ENCODE measurements at places on chromosomes 3 and 15. TPM values are rescaled to one million over a fixed set of nuclear protein-coding genes. Genes with fewer than 3 reads are reported as not detected.

The SNTN gene
- not detected for polyA plus RNA-seq

The HDC gene
- polyA plus RNA-seq: not detected

The MASP1 gene
- polyA plus RNA-seq: not detected

The RAB7A gene
- 175 TPM for polyA plus RNA-seq

The SMAD6 gene
- polyA plus RNA-seq: not detected

The EPHB1 gene
- 1.2 TPM for polyA plus RNA-seq

The C3orf85 gene
- polyA plus RNA-seq: not detected

DNA sequence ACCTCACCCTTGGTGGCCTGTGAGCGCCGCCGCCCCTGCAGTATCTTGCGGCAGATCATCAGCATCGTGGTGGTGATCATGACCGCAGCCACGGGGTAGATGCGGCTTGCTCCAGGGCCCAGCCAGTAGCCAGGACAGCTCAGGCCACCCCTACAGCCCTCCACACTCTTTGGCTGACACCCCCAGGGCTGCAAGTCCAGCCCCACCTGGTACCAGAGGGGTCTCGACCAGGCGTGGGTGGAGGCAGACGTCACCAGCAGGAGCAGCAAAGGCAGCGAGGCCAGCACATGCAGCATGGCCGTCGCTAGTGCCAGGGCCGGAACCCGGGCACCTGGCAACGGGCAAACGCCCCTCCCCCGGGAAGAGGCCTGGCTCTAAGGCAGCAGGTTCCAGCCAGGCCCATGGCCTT, at the start of gene TMEM89:
TSS of gene TMEM89 (minus strand) at position 309 of the 409 bp plus-strand sequence. CDS start at position 296, 13 bp downstream.
- DNase-seq: no peak

DNA sequence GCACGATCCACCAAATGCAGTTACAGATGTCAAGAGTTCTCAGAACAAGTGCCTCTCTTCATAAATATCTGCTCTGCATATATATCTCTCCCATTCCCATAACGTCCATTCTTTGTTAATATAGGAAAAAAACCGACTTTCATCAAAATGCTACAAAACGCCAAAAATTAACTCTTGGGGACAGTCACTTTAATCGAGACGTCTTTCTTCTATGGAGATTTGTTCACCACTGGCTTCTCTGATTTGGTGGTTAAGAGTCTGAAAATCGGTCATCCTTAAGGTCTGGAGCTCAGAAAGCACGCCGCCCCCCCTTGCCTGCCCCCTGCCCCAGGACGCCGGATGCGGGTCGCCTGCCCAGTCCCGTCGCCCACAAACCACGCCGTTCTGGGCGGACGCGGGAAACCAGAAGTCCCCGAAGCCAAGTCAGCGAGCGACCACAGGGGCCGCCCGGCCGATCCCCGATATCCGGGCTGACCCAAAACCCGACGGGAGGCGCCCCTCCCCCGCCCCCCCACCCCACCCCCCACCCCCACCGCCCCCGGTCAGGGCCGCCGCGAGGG, 252.7 kb downstream of the TJP1 start:
- DNase-seq: no peak

GRCh38 chr3:97721446-97721845, 43.1 kb upstream of the ARL6 start:
- no peak for DNase-seq

DNA sequence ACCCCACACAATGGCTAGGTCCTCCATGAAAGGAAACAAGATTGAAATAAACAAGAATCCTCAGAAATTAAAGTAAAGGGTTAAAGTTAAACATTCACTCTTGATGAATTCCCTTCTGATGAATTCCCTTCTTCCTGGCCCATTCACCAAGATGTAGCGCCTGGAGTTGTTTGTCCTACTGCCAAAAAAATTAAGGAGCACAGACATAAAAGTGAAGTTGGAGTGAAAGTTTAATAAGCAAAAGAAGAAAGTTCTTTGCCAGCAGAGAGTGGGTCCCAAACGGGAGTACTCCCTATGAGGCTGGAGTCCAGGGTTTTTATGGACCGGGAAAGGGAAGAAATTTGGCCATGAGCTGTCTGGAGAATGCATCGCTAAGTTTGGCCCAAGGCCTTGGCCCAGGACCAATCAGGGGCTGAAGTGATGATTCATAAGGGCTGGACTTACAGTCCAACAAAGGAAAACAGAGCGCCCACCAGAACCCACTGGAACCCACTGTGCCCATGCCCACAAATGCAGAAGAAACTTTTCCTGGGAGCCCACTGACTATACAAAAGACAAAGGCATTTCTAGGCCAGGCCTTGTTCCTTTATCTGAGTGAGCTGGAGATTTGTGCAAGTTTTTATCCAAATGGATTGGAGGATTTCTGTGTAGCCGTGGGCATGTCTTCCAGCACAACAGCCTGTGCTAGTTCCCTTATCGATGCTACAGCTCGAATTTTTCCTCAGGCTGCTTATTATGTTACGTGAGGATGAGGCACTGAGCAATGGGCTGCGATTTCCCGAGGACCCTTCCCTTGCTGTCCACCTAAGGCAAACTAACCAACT, 1561.6 kb downstream of the OTOL1 start:
- DNase-seq: no peak

GRCh38 chr3:33006571-33007286, 55.3 kb downstream of the CCR4 start:
- DNase-seq: no peak

DNA sequence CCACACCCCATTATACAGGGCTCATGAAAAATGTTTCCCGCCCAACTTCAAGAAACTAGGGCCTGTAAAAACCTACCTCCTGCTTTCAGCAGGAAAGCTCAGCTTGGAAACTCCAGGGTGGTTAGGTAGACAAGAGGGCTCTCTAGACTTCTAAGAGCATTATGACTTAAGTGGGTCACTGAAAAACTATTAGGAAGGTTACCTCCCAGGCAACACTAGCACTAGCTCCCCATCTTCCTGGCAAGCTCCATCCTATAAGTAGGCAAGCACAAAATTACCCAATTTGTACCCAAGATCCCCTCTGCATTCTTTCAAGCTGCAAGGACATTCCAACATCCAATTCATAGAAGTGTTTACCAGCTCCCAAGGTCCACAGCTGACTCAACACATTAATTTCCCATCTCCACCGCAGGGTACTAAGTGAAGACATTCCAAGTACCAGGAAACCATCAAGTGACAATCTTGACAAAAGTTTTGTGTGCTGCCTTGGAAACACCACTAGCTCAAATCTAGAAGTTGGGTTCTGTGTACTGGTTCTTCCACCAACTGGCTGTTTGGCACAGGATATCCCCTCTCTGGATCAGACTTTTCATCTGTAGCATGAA, 46.9 kb downstream of the WNT5A start:
- DNase-seq: no peak

- DNase-seq: no peak
Measured at GRCh38 chr15:39269352-39269751, 311.5 kb upstream of the THBS1 start.

DNA sequence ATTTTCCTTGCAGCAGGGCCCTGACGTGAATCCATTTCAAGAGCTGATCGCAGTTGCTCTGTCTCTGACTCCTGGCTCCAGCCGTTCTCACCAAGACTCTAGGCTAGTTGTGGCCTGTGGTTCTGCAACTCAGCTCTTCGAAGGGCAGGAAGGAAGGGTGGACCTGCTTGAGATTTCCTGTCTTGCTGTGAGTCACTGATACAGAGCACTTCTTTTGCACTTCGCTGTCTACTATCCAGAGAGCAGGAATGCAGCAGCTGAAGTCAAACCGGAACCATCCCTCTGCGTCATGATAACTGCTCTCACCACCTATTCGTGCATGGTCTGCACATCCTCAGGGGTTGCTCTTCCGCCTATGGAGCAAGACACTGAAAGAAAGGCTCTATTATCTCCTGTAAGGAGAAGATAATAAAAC, 59.7 kb downstream of the RAP2B start:
- DNase-seq: peak; percentile 31

DNA sequence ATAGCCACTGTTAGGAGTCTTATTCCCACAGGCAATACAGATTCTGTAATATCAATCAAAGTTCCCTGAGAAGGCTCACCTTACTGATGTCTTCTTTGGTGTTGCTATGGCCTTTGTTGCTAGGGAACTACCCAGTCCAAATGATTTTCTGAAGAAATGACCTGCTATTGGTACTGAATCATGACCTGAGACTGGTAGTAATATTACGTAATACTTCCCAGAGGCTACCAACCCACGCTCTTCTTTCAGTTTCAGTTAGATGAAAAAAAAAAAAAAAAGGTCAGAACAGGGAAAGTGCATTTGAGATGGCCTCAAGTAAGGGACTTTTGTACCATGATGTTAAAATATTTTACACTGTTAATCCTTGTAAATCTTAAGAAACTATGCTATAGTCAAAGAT, 1092.5 kb upstream of the EPHA6 start:
- DNase-seq: no peak

- no peak for DNase-seq
Measured at GRCh38 chr3:147404000-147404799, 2.1 kb downstream of the ZIC4 start.

- no peak for DNase-seq
Measured at GRCh38 chr3:65230261-65231139, 542.7 kb upstream of the ADAMTS9 start.

DNA sequence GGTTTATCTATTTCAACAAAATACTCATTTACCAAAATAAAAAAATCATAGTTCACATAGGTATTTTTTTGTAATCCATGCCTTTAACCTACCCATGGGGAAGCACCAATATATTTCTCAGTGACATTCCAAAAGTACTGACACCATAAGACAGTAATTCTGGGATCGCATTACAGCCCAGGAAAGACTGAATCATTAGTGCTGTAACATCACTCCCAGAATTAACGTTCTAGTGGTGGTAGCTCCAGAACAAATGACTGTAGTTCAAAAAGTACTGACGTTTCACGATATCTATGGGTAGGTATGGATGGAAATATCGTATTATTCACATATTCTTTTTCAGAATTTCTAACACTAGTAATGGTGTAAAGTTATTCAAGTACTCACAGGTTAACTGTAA, 54.3 kb upstream of the NEK10 start:
- no peak for DNase-seq

All from GM12878 (cell line).